ENCODE measurements at places on chromosomes 5 and 9. TPM values are rescaled to one million over a fixed set of nuclear protein-coding genes. Genes with fewer than 3 reads are reported as not detected.

Gene LCP2
- total RNA-seq = not detected

Gene MLANA
- not detected for total RNA-seq

Gene GLDC
- total RNA-seq = 37.8 TPM

Gene TEX48
- not detected for total RNA-seq

Gene SPATA31A7
- total RNA-seq = not detected

Gene GPR151
- total RNA-seq = not detected

Gene SLC34A3
- total RNA-seq = not detected

Gene CCNJL
- total RNA-seq = 29.7 TPM

Gene RNF183
- not detected for total RNA-seq

Gene SLC2A6
- 30.9 TPM for total RNA-seq

Gene AK6
- 41.1 TPM for total RNA-seq

Gene PCAT7
- total RNA-seq = 8.6 TPM
